IPS DF 6.9 (cell line): ENCODE measurements at places on chromosomes 4 and X.
A peak's percentile ranks its signal among the peaks of the same experiment; 100 is the strongest.

GRCh38 chr4:13601048-13601447 is 26.5 kb downstream of the BOD1L1 start:
- DNase-seq = no peak

- peak; percentile 27 for DNase-seq
Observed at GRCh38 chrX:37060999-37061398, 52.8 kb downstream of the FAM47C start.

GRCh38 chrX:118251271-118251670 is 94.6 kb upstream of the WDR44 start:
- DNase-seq = no peak

DNA sequence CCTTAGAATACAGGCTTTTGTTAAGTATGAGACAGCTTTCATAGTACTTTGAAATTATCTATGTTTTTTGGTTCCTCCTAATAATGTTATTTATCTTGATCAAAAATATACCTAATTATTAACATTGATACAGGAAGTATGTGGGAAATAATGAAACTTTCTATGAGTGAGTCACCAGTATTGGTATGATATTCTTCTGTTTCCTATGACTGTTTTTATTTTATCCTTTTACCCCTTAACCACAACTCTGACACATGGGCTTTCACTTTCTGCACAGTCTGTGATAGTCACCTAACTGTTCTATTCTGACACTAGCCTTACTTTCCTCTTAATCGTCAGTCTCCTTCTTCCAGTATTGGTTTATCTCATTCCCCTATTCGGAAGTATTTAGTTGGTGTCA is 4.7 kb downstream of the THAP9 start:
- no peak for DNase-seq

GRCh38 chr4:1210971-1211370 is 38.0 kb downstream of the CTBP1 start:
- no peak for DNase-seq

GRCh38 chr4:148852092-148852699 is 410.0 kb upstream of the NR3C2 start:
- no peak for DNase-seq

DNA sequence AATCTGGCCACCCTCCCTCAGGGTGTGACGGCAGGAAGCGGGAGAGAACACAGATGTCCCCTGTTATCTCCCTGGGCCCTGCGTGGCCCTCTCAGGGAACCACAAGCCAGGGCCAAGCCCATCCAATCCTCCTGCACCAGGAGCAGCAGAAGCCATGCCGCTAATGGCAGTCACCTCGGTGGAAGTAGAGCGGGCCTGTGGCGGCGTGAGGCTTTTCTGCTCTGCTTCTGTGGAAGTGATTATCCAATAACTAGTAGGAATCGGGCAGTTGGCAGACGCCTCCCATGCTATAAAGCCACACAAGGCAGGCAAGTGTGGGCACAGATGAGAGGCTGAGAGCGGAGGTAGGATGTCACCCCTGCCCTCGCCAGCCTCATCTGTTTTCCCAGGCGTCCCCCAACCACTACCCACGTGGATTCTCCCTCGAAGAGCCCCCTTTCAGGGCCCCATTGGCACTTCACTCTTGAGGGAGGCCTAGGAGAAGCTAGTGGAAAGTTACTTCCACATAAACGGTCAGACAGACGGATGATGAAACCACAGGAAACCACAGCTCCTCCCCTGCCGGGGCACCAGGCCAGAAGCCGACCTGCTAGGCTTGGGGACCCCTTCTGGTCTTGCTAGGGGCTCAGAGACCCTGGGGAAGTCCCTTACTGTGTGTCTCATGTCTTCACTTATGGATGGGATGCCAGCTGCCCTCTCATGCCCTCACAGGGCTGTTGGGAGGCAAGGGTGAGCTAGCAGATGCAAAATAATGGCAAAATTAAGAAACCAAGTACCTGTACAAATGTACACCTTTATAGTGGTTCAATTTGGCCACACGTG is 18.8 kb upstream of the TMSB4X start:
- DNase-seq = no peak

- DNase-seq = no peak
Observed at GRCh38 chr4:119765951-119766350, 137.3 kb upstream of the PDE5A start.

- no peak for DNase-seq
Observed at GRCh38 chrX:149819371-149819770, 37.6 kb downstream of the MAGEA9 start.

- DNase-seq = no peak
Observed at GRCh38 chr4:25377572-25378436, 741 bp downstream of the ANAPC4 start.

GRCh38 chr4:82201805-82202641 is 171.8 kb downstream of the HNRNPD start:
- peak; percentile 52 for DNase-seq

- DNase-seq = no peak
Observed at GRCh38 chrX:144006811-144007210, 122.9 kb downstream of the UBE2NL start.

- no peak for DNase-seq
Observed at GRCh38 chrX:107565931-107566603, 62.2 kb upstream of the PRPS1 start.

- no peak for DNase-seq
Observed at GRCh38 chrX:1354036-1355019, 17.7 kb downstream of the IL3RA start.

GRCh38 chrX:39514801-39515200 is 583.0 kb downstream of the BCOR start:
- DNase-seq = no peak

- DNase-seq = no peak
Observed at GRCh38 chr4:6542951-6543350, 32.0 kb upstream of the MAN2B2 start.

- no peak for DNase-seq
Observed at GRCh38 chrX:153564047-153564606, 34.8 kb downstream of the CCNQ start.

GRCh38 chr4:140185412-140186081 is 31.6 kb upstream of the MAML3 start:
- no peak for DNase-seq

GRCh38 chr4:176320340-176320975 is 692 bp downstream of the SPCS3 start:
- DNase-seq = no peak

DNA sequence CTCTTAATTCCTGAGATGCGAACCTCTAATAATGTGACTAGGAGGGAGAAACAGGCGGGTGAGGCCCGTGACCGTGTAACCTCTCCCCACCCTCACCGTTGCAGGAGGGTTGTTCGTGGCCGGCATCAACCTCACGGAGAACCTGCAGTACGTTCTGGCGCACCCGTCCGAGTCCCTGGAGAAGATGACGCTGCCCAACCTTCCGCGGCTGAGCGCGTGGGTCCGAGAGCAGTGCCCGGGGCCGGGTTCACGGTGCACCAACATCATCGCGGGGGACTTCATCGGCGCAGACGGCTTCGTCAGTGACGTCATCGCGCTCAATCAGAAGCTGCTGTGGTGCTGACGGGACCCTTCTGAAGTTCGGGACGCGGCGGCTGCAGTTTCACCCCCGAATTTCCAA is 17.8 kb downstream of the PLCXD1 start:
- no peak for DNase-seq

DNA sequence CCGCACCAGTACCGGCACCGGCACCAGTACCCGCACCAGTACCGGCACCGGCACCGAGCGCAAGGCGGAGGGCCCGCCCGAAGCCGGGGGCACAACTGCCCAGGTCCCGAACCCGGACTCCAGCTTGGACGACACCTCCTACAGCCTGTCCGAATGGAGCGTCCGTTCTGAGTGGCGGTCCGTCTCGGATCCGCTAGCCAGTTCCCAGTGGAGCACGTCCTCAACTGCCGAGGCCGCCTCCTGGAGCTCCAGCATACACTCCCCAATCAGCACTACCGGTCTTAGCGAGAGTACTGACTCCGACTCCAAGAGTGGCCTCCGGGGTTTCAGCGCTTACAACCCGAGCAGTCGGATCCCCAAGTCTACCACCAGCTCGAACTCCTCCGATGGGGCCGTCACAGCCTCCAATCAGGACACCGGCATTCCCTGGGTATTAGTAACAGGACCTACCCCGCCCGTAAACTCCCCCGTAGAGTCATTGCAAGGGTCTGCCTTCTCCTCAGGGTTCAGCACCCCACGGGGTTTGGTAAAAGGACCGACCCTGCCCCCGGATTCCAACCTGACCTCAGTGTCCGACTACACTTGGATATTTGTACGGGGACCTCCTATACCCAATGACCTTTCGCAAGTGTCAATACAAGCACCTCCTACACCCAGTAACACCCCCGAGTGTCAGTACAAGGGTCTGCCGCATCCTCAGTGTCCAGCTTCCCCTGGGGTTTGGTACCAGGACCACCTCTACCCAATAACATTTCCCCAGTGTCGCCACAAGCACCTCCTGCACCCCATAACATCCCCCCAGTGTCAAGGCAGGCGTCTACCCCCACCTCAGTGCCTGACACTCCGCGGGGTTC is 721 bp upstream of the MAOA start:
- DNase-seq = no peak

GRCh38 chr4:71878376-71878775 is 94.5 kb upstream of the GC start:
- DNase-seq = no peak

DNA sequence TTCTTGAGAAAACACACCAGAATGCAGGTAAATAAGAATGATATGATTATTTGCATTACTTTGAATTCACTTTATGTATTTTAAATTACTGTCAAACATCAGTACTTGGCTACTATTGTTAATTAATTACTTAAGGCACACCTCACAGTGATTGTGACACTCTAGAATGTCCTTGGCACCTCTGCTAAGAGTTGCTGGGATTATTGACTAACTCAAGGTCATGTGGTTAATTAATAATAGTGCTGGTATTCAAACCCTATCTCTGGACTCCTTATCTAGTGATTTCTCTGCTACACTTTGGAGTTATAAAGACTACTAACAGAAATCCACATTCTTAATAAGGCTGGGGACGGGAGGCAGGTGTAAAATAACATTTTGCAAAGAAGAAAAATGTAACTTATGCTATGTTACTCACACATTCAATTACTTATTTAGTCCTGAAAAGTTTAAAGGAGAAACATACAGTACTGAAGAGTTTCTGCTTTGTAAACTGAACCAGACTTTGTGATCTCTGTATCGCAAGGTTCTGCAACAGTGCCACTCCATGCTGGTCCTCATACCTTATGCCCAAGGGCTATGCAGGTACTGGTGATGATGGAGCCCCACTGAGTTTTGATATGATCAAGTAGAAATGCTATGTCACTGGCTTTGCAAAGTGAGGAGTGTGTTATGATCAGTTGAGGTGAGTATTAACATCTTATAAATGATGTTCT is 242.7 kb downstream of the MID1IP1 start:
- DNase-seq = no peak

DNA sequence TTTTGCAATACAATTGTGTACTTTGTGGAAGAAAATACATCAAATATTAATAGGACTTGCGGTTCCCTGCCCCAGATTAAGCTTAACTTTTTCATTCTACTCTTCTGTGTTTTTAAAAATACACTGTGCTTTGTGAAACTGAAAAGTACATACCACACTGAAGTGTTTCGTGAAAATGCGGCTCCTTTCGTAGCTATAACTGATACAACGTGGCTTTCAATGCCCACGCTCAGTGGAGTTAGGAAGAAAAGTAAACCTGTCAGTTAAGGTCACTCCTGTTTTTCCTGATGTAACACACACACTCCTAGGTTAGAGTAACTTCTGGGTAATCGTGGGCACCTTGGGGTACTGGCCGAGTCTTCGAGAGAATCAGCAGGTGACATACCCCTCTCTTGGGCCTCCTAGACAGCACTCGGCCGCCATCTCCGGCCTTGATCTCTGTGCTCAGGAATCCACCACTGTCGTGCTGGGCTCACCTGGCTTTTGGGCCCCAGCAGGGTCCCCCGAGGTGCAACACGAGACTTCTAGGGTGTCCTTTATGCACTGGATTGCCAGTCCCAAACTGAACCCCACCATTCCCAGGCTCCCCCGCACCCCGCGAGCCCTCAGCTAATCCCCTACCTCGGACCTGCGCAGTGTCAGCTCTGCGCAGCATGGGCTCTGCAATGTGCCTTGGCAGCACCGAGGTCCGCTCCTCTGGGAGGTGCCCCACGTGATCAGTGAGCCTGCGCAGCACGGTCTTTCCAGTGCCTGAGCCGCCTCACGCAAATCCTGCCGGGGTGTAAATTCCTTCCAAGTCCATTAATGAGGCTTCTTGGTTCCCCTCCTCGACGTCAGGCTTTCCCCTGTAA is 162.6 kb upstream of the INTU start:
- no peak for DNase-seq

DNA sequence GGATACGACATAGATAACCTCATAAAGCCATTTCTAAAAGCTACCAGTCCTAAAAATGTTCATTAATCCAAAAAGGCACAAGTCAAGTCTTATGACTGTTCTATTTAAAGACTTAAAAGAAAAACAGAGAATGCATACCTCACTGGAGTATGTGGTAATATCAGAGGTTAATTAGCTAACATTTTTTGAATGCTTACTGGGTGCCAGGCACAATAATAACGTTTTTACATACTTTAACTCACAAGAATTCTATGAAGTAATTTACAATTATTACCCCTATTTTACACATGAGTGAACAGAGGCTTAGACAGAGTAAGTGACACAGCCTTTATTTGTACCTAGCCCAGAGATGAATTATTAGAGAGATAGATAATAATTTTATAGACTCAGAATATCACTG is 207.5 kb downstream of the PDGFC start:
- no peak for DNase-seq

GRCh38 chr4:118338518-118338917 is 14.3 kb downstream of the PRSS12 start:
- no peak for DNase-seq

GRCh38 chrX:22105231-22105630 is 73.1 kb downstream of the PHEX start:
- no peak for DNase-seq

DNA sequence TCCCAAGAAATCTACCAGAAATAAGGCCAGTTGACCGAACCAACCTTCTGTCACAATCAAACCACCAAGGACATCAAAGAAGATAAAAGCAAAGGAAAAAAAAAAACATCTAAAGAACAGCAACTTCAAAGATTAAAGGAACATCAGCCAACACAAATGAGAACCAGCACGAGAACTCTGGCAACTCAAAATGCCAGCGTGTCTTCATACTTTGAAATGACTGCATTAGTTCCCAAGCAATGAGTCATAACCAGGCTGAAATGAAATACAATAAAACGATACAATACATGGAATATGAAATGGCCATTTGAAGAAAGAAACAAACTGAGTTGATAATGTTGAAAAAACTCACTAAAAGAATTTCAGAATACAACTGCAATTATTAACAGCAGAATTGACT is 611.6 kb upstream of the GRIA3 start:
- no peak for DNase-seq

GRCh38 chrX:264634-265455 is 16.3 kb upstream of the PLCXD1 start:
- no peak for DNase-seq

DNA sequence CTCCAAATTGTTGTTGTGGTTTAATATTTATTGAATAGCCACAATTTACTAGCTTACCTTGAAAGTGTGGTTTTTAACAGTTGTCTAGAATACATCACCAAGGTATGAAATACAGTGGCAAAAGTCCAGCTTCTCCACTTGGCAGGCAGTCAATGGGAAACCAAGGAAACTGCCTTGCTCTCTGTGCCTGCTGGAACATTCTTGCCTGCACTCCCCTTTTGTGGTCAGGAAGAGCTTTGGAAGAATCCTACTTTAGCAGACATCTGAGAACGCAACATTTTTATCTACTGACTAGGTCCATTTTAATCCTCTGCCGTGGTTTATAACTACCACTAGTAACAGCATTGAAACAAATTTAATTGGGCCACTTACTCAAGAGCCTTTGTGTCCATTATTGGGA is 64.5 kb downstream of the TENM3 start:
- DNase-seq = no peak

GRCh38 chrX:51395810-51396728 is 63.4 kb downstream of the NUDT10 start:
- DNase-seq = no peak

- DNase-seq = no peak
Observed at GRCh38 chrX:105120463-105120862, 100.0 kb downstream of the TEX13A start.
